ENCODE measurements at places on chromosomes 13 and 19.

- no peak for DNase-seq
Observed at GRCh38 chr19:31057476-31057875, 291.8 kb downstream of the TSHZ3 start.

DNA sequence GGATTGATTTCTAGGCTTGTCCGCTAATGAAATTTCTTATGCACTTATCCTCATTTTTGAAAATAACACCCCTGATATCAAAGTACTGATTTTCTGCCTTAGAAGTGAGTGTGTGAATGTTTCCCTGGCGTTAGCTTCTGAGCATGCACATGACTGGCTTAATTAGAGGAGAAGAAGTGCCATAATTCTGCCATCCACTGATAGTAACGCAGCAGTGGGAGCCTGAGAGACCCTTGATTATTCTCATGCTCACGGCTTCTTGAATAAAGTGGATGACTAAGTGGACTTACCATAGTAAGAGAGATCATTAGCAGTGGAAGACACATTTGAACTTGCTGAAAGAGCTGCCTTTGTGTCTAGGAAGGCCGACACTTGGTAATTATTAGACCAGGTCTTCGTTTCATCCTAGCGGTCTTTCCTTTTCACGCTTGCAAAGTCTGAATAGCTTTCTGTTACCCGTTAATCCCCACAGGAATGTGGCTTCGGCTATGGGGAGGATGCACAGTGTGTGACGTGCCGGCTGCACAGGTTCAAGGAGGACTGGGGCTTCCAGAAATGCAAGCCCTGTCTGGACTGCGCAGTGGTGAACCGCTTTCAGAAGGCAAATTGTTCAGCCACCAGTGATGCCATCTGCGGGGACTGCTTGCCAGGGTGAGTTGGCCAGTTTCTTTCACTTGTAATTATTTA lies 45.3 kb downstream of the TNFRSF19 start:
- DNase-seq = no peak

GRCh38 chr13:34002924-34003323 lies 185.0 kb downstream of the RFC3 start:
- DNase-seq = no peak

- DNase-seq = no peak
Observed at GRCh38 chr19:4302243-4302640, at the start of gene TMIGD2. TSS of gene TMIGD2 (minus strand) at chr19:4302389. CDS start at chr19:4302385, 4 bp downstream.

- peak; percentile 26 for DNase-seq
Observed at GRCh38 chr13:51832471-51833152, 12.4 kb downstream of the TMEM272 start.

DNA sequence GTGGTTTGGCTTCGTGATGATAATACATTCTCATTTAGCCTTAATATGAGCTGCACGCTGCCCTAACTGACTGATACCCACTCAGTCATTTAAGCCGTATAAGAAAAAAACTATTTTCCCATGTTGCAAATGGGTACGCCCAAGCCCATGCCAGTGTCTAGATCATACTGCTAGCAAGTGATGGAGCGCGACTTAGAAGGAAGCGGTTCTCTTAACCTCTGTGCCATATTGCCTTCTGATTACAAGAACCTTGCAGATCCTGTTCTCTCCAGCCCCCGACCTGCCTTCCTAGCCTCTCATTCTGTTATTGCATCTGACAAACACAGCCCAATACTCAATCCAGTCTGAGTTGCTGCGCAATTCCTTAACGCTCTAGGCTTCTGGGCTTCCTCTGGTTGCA lies 603 bp downstream of the GPALPP1 start:
- no peak for DNase-seq

DNA sequence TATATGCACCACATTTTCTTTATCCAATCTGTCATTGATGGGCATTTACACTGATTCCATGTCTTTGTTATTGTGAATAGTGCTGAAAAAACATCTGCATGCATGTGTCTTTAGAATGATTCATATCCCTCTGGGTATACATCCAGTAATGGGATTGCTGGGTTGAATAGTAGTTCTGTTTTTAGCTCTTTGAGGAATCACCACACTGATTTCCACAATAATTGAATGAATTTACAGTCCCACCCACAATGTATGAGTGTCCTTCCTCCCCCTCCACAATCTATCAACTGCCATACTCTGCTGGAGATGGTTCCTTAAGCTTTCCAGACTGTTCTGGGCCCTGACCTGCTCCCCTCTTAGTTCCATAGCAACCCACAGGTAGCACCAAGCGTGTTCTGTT lies 667.0 kb downstream of the LIG4 start:
- DNase-seq = no peak

DNA sequence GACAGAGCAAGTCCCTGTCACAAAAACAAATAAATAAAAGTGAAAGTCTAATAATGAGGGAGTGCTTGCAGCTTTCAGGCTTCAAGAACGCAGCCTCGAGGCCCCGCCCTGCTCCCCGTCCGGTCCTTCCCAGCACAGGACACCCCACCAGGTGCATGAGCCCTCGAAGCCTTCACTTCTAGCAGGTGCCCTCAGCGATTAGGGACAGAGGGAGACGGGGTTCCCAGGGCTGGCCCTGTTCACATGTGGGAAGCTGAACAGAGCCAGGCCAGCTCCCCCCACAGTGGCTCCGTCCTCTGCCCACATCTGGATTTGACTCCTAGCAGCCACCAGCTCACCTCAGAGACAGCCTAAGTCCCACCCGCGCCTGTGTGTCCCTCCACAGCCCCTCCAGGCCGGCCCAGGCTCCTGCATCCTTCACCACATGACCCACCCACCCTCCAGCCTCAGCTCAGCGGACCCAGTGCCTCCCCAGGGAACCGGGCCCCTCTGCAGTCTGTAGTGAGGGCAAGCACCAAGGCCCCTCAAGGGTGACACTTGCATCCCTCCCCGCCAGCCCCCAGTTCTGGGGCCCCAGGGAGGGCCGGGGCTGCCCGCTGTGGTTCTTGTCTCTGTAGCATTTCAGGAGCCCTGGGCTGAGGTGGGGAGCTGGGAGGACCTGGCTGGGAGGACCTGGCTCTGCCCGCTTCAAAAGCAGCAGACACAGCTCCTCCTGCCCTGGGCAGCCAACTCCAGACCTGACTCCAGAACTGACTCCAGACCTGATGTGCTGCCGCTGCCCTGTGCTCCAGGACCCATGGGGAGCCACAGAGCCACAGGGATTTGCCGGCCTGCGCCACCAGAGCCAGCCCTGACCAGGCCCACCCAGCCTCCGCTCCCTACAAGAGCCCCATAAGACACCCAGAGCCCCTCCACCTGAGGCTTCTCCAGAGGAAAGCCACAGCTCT lies 27.2 kb downstream of the GPX4 start:
- peak; percentile 37 for DNase-seq

DNA sequence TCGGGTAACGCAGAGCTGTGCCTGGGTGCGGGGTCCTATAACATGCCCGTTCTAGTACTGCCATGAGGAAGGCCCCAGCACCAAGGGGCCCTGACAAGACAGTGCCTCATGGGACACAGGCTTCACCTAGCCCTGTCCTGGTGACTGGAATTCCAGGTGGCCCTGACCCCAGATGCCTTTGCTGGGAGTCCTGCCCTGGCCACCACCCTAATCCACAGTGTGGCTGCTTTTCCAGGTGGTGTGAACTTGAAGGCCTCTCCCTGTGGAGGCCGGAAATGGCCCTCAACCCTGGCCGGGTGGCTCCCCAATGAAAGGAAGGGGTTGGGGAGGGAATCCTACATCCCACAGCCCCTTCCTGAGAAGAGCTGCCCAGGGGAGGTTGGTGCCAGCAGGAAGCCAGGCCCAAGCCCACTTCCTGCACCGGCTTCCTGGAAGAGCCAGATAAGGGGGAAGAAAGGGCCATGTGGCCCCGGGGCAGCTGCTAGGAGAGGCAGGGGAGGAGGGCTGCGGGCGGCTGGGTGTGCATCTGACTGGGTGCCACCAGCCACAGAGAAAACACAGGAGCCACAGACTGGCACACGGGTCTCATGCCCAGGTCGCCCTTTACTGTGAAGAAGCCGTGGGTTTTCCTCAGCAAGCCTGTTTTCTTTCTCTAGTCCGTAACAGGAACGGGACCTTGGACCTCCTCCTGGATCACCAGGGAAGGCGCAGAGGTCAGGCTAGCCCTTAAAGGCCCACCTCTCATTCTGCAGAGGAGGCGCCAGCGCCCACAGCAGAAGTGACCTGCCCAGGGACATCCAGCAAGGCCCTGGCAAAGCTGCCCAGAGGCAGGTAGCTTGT lies 4.7 kb downstream of the LSM4 start:
- DNase-seq = peak; percentile 50

DNA sequence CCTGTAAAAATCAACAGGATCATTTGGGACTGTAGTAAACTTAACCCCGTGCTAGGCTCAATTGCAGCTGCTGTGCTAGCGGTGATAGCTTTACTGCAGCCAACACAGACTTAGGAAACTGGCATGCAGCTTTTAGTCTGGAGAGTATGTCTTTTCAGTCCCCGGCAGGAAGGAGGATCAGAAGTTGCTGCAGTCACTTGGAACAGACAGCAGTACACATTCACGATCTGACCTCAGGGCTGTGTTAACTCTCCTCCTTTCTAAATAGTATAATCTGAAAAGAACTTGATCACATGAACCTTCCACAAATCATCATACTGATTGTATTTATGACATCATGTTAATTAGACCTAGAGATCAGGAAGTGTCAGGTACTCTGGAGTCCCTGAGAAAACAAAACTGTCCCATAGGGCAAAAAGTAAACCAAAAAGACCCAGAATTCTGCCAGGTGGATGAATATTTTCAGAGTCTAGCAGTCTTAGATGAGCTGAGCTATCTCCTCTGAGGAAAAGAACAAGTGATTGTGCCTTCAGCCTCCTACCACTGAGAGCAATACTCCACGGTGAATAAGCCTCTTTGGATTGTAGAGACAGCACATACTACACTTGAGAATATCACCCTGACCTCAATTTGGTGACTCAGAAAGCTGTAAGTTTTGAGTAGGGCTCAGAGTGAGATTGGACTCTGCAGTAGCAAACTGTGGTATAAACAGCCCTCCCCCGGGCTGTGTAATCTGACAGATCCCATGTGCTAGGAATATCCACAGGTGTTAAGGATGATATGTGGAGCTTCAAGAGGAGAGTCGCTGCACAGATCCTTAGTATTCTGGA lies 181.0 kb upstream of the GPR12 start:
- DNase-seq = no peak
